ENCODE measurements at places on chromosomes 6 and 20.

GRCh38 chr6:98037571-98037970 lies 754.6 kb upstream of the MMS22L start:
- no peak for DNase-seq

- DNase-seq: no peak
These were observed 582.4 kb downstream of the PHF3 start for GRCh38 chr6:64217721-64218620.

DNA sequence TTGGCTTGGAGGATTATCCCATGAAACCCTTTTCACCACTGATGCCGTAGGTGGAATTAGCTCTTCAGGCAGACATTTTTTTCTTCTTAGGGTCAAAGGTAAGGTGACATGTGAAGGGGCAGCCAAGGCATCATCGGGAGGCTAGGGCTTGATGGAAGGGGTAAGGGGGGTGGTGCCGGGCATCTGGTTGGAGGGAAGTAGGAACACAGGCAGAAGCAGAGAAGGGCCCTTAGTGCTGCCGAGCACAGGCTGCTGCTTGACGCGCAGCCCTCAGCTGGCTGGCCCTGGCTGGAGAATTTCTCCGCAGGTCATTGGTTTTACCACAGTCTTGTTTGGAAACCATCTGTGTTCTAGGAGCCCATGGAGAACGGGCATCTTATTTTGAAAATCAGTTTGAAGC lies 54.7 kb downstream of the TRAF3IP2 start:
- no peak for DNase-seq

- no peak for DNase-seq
These were observed 51.2 kb upstream of the AKIRIN2 start for GRCh38 chr6:87753131-87753685.

- no peak for DNase-seq
These were observed 104.7 kb upstream of the PRND start for GRCh38 chr20:4617019-4617418.

- no peak for DNase-seq
These were observed 42.8 kb downstream of the HLA-DPB1 start for GRCh38 chr6:33118525-33119123.

- no peak for DNase-seq
These were observed 8.3 kb downstream of the ELOVL2 start for GRCh38 chr6:11035616-11036350.

GRCh38 chr6:152364866-152365265 lies 272.3 kb downstream of the SYNE1 start:
- no peak for DNase-seq

DNA sequence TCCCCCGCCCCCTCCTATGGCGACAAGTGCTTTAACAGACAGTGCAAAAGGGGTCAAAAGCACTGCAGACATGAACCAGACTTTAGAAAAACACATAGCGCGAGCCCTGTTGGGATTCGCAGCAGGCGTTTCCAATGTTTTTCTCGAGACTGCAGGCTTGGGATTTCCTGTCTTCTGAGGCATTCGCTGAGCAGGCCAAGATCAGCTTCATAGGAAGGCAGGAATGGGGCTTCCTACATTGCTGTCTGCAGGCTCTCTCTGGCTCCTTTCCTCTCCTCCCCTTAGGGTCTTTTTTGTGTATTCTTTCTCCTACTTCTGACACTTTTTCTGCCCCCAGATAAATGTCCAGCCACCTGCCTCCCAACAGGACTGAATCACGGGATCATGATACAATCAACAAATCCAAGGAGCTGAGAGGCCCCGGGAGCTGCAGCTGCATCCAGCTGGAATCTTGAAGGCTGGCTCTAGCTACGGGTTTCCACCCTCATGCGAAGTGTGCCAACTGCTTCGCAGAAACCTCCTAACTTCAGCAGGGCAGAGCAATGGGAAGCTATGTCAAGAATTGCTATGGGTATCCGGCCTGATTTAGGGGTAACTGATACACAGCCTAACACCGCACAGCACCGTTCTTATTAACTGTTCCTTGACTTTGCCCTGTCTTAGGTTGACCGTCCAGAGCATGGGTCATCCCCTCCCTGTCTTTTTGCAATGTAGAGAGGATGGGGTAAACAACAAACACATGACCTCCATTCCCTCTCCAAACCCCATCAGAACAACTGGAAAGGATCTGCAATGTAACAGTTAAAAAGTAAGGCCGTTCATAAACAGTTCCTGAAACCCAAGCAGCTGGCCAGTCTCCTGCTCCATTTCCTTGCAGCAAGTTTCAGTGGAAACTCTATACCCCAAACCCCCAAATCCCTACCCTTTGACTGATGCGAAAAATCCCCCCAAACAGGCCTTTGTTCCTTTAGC lies 31.5 kb downstream of the SNX5 start:
- no peak for DNase-seq

DNA sequence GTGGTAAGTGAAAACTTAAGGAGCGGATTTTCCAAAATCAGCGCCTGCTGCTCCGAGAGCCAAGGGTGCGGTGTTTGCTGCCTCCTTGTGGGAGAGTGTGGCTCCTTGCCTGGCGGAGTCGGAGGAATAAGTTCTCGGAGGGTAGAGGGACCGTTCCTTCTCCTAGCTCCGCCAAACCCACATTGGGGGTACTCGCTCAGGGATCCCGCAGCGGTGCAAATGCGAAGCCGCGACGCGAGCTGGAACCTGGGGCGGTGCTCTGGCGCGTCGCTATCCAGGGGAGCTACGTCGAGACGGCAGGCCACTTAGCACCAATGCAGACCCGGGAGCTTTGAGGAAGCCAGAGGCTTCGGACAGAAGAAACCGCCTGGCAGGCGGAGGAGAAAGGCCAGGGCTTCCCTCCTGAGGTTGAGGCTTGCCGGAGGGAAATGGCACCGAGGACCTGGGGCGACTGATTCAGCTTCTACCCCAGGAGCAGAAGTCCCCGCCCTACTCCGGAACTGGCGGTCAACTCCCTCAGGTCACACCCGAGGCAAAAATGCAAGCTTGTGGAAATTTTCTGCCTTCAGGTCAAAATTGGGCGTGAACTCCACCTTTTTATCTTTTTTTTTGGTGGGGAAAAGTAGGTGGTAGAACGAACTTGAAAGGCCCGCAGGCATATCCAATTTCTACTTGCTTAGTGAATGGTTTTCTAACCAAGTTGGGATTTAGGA lies 5.7 kb upstream of the DDX43 start:
- peak; percentile 21 for DNase-seq

GRCh38 chr20:309841-310644 lies 12.7 kb downstream of the ZCCHC3 start:
- DNase-seq: peak; percentile 61

GRCh38 chr6:118935331-118935668 lies 341 bp upstream of the MCM9 start:
- DNase-seq: no peak

DNA sequence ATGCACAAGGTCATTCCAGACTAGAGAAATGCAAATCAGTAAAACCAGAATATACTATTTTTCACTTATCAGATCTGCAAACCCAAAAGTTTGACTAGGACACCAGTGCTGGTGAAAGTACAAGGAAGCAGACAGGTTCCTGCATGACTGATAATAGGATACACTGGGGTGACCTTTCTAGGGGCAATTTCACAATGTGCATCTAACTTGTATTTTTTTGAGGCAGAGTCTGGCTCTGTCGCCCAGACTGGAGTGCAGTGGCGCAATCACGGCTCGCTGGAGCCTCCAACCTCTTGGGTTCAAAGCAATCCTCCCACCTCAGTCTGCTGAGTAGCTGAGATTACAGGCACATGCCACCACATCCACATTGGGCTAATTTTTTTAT lies 11.4 kb downstream of the COMMD7 start:
- no peak for DNase-seq

DNA sequence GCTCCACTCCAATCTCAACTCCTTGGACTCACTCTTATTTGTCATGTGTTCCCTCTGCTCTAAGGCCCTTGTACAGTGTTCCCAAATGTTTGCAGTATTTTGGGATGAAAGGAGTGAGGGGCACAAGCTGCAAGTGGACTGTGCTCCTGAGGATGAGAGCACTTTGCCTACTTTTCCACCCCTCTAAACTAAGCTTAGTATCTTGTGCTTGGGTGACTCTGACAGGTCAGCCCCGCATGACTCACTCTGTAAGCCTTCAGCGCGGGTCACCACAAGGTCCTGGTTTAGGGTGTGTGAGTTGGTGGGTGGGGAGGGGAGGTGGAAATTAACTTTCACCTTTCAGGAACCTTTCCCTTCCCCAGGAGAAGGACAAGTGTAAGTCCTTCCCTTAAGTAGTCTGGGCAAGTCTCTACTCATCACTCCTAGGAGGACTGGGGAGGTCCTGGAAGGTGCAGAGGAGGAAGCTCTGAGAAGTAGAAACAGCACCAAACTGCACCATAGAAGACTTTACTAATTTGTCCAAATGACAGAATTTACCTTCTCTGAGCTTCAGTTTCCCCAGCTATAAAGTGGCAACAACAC lies 68.8 kb upstream of the EPB41L1 start:
- no peak for DNase-seq

DNA sequence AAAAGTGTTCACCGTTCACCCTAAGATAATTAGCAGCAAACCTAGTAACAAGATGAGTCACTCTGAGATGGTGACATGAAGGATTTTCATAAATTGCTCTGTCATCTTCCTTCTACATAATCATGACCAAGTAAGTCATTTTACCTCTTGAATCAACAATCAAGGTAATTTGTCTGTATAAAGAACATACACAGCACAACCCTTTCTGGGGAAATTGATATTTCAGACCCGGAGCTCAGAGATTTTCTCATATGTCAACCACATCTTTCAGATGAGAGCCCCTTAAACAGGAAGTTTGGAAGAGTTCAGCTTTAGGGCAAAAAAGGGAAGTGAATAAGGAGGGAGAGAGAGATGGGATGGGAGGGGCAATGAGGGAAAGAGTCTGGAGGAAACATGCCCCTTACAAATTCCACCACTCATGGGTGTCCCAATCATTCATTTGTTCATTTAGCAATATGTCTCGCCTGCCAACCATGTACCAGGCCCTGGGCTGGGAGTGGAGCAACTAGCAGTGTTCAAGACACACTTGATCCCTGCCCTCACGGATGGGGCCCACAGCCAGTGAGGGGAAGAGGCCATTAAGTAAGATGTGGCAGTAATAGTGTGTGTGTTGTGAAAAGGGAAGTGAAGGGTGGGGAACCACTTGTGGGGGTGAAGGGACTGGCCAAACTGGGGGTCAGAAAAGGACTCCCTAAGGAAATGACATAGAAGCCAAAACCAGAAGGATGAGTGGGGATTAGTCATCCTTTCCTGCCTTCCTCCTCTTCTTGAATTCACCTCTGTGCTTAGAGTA lies 190.9 kb downstream of the MAFB start:
- no peak for DNase-seq

GRCh38 chr6:75098709-75099108 lies 107.1 kb downstream of the COL12A1 start:
- DNase-seq: no peak

GRCh38 chr20:40668449-40669228 lies 20.4 kb downstream of the MAFB start:
- DNase-seq: no peak

GRCh38 chr20:48440916-48441315 lies 386.9 kb downstream of the PREX1 start:
- DNase-seq: no peak

- DNase-seq: no peak
These were observed 7.2 kb downstream of the MMS22L start for GRCh38 chr6:97275804-97276203.

- no peak for DNase-seq
These were observed 683.7 kb upstream of the ID4 start for GRCh38 chr6:19153270-19153980.

DNA sequence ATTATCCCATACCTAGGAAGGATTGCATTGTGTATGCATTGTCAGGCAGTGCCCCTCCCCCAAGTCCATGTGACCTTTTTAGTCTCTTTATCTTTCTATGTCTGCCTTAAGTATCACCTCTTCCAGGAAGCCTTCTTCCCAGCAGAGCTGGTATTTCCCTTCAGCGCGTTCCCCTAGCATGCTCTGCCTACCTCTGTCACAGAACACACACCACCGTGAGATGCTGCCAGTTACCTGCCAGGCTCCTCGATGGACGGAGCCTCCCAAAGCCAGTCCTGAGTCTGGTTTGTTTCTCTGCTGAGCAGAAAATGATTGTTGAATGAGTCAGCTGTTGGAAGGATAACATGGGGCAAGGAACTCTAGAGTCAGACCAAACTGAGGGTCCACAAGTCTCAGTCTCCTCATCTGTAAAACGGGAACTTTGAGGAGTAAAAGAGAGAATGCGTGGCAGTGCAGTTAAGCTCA lies 11.3 kb upstream of the ZNF335 start:
- no peak for DNase-seq

- no peak for DNase-seq
These were observed 1016.0 kb downstream of the EYS start for GRCh38 chr6:64691064-64691463.

GRCh38 chr6:152100183-152100618 lies 292.7 kb downstream of the ESR1 start:
- DNase-seq: no peak

- DNase-seq: peak; percentile 58
These were observed 29.2 kb upstream of the EXOC2 start for GRCh38 chr6:722077-722524.

DNA sequence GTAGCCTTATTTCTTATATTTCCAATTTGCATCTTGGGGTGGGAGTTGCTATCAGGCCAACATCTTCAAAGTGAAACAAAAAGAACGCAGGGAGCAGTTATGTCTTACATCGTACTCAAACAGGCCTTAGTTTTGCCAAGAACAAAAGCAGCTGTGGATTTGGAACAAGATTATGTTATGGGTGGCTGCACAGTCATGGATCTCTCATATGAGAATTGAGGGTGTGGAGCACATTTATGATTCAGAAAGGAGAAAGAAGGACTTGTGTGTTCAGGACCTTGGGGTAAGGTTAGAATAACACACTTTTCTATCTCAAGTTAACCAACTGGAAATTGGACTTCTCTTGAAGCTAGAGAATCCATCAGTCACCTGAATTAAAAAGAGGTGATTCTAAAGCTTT lies 259.9 kb downstream of the FOXA2 start:
- DNase-seq: no peak

DNA sequence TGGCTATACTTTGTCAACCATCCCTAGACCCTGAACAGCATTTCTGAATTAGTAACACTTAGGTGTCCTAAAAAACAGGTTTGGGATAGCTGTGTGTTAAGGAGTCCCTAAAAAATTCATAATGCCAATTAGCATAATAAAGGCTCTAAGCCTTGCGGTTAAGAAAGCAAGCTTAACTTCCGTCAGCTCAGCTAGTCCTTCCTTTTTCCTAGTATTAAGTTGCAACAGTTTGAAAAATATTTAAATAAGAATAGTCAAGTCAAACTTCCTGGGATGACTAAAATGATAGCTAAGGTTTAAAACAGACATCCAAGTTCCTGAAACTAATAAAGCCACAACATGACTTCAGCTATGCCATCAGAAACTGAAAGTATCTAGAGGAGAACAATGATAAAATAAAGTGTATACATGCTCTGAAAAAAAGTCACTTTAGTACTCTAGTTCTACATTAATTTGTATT lies 3.5 kb downstream of the AKIRIN2 start:
- DNase-seq: no peak

GRCh38 chr6:123888771-123889513 lies 85.3 kb downstream of the NKAIN2 start:
- DNase-seq: no peak

GRCh38 chr6:156449569-156449968 lies 327.6 kb upstream of the ARID1B start:
- no peak for DNase-seq

GRCh38 chr6:26041946-26042345 lies 45.3 kb upstream of the HFE start:
- DNase-seq: no peak

GRCh38 chr20:18331694-18332093 lies 43.4 kb downstream of the ZNF133 start:
- DNase-seq: no peak

- DNase-seq: no peak
These were observed 1.7 kb upstream of the TFAP2C start for GRCh38 chr20:56627122-56628014.

GRCh38 chr20:47544240-47544639 lies 42.6 kb downstream of the NCOA3 start:
- no peak for DNase-seq

- no peak for DNase-seq
These were observed 83.6 kb downstream of the SCAND1 start for GRCh38 chr20:35870541-35871258.

Data from activated T-helper 1 cell treated with anti-CD3 and anti-CD28 coated beads, Interleukin-2, amount 50 U/mL, for 16 hours (primary cell).